PC-3 (cell line): ENCODE measurements at places on chromosomes 4 and X.

GRCh38 chr4:1658146-1658545 is 26.0 kb downstream of the FAM53A start:
- DNase-seq, result no peak

DNA sequence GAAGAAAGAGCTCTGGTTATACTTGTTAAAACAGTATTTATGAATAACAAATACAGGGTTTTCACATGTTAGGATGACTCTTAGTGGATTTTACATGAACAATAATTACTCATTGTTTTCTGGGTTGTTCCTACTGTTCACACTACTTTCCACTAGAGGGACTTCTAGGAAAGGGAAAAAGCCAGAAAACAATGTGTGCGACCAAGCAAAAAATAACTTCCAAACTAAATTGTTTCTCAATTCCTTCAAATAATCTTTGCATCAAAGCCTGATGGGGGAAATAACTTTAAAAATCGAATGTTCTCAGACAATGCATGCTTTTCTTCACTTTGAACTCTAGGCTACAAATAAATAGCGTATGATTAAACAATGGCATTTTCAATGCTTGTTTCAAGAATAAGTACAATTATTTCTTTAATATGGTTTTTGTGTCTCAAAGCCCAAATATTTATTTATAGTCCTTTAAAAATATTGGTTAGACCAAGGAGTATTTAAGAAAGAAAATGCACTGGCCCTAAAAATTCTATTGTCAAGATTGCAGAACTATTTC is 72.1 kb upstream of the ETNPPL start:
- DNase-seq, result peak; percentile 55

GRCh38 chr4:89162987-89163386 is 51.7 kb downstream of the TIGD2 start:
- no peak for DNase-seq

- no peak for DNase-seq
Observed at GRCh38 chr4:18529482-18529881, 507.9 kb upstream of the LCORL start.

DNA sequence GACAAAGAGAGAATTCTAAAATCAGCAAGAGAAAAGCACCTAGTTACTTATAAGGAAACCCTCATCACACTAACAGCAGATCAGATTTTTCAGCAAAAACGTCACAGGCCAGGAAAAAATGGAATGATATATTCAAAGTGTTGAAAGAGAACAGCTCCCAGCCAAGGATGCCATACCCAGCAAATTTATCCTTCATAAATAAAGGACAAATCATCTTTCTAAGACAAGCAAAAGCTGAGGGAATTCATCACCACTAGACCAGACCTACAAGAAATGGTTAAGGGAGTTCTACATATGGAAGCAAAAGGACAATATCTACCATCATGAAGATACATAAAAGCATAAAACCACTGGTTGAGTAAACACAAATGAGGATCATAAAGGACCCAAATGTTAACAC is 53.6 kb downstream of the MANBA start:
- no peak for DNase-seq

DNA sequence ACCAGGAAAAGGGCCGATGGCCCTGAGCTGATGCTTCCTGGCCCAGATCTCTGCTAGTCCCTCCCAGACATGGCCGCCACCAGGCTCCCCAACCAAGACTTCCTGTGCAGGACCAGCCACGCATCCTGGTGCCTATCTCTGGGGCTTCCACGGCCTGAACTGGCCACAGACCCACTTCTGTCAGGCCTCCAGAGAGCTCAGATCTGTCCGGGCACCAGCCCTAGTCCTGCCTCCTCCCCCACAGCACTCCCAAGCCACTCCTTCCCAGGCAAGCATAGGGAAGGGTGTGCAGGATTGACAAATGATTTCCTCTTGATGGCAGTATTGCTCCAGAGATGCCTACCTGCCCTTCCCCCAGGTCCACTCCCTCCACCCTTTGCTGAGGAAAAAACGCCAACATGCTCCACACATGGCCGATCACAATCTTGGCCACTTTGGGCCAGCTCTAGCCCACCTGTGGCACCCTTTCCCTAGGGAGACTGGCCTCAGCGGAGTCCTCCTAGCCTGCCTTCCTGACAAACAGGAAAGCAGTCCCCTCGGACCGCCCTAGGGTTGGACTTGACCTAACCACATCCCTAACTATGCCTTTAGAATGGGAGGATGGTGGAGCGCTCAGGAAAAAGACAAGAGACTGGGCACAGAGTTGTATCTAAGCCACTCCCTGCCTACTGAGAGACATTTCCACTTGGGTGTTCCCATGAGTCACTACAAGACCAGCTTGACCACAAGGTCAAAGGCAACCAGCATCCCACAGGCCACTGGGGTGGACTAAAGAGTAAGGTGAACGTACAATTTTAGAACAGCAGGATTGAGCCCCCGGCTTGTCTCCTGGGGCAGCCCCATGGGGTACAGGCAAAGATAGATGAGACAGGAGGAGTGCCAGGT is 277.5 kb upstream of the AGTR2 start:
- peak; percentile 71 for DNase-seq
